ENCODE measurements at places on chromosomes 2 and 18.

- no peak for DNase-seq
Measured at GRCh38 chr2:230685178-230685577, 27.5 kb upstream of the CAB39 start.

GRCh38 chr2:46344706-46345105 lies 47.5 kb downstream of the EPAS1 start:
- DNase-seq, result no peak

- DNase-seq, result no peak
Measured at GRCh38 chr18:44130376-44130942, 550.2 kb upstream of the SETBP1 start.

DNA sequence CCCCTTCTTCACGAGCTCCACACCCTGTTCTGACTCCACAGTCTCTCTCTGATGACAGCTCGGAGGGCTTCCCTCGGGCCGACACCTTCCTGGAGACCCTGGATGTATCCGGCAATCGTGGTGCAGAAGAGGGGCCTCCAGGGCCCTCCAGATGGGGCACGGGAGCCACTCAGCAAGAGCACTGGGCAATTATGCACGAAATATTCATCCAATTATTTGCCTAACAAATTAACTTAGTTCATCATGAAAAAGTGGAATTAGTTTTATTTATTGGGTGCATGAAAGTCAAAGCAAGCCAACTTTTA lies 277.3 kb upstream of the HDAC4 start:
- no peak for DNase-seq

DNA sequence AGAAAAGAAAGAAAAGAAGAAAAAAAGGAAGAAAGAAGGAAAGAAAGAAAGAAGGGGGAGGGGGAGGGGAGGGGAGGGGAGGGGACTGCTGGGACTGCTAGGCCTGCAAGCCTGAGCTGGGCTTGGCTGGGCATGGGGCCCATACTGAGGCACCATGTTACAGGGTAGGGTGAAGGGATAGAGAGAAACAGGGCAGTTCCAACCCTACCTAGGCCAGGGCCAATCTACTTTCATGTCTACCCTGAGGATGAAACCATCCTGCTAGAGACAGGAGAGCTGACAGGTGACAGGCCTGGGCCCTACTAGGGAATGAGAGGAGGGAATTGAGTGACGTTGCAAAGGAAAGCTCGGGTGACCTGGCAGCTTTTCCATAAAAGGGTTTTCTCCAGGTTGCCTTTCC lies 41.7 kb downstream of the TEX44 start:
- DNase-seq, result no peak

GRCh38 chr2:126881591-126881990 lies 17.1 kb upstream of the TEX51 start:
- DNase-seq, result no peak

GRCh38 chr18:2606335-2606734 lies 35.0 kb downstream of the NDC80 start:
- DNase-seq, result no peak

- DNase-seq, result no peak
Measured at GRCh38 chr2:235958931-235959410, 209.2 kb downstream of the GBX2 start.

DNA sequence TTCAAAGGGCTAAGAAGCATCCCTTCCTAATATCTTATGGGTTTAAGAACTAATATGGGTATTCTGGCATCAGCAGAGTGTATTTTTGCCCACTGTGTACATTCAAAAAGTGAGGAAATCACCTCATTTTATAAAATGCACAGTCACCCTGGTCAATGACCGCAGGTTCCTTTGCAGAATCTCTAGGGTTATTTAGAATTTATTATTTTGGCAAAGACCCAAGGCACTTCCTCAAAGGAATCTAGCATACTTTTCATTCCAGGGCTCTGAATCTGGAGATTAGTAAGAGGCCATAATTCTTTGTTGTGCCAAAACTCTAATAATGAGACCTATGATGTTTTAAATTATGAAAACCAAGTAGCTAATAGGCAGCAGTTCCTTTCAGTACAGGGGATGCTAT lies 27.2 kb upstream of the CDH2 start:
- DNase-seq, result no peak

GRCh38 chr2:217248312-217248935 lies 388.6 kb upstream of the TNP1 start:
- DNase-seq, result no peak

DNA sequence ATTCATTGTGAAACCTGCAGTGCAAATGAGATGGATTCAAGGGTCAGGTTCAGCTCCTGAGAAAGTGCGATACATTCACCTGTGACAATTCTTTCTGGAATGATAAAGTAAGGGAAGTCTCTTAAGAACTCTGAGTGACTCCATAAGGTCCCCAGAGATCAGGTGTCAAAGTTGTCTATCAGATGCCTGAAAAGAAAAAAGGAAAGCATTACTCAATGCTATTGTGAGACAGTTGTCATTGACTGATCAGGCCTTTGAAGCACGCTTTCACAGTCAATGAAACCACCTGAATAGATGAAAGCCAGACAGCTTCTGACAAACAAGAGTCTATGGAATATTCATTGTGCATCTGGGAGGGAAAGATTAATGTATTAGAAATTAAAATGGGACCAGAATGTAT lies 252.7 kb upstream of the GALNT5 start:
- DNase-seq, result no peak

DNA sequence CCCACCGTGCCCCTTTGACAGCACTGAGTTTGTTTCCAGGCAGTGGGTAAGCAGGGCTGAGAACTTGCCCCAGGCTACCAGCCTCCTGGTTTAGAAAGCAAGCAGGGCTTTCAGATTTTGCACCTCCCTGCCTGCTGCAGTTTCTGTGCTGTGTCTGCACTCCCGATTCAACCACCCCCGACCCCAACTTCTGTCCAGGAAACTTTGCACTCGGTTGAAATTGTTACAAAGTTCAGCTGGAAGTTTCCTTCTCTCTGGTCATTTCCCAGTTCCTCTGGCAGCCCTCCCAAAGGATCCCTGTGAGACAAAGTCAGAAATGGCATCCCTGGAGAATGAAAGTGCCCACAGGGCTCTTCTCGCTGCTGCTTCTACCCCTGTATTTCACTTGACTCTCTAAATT lies 12.4 kb upstream of the UPP2 start:
- no peak for DNase-seq

DNA sequence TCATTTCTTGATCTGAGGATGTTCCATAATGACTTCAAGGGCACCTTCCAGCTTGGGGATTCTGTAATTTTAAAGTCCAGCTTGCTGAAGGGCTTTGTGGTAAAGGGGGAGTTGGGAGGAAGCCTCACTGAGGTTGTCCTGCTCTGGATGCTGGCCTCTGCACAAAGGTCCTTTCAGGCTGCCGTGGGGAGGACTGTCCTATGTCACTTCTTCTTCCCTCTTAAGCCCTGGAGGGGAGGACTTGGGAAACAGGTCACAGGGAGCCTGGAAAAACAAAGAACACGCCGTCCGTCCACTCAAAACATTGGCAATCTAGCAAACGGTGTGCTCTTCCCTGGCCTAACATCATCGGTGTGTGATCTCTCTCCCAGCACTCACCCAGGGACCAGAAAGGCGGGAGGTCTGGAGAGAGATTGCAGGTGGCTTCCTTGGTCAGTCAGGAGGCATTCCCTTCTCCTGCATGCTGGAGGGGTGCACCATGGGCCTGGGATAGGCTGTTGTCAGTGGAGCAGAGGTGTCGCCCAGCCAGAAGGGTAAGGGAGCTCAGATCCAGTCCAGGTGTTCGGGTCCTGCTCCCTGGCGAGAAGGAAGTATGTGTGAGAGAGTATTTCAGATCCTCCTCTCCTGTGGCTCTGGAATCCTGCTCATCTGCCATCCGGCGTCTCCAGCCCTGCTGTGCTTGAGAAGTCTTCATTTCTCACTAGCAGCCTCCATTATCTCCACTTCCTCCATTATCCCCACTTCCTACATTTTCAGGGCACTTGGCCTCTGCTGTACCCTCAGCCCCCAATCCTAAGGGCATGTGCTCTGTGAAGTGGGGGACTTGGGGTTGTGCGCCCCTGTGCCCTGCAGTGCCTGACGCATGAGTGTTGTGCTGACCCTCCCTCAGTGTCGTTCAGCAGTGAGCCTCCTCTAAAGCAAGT lies 20.1 kb downstream of the ASAP2 start:
- no peak for DNase-seq

DNA sequence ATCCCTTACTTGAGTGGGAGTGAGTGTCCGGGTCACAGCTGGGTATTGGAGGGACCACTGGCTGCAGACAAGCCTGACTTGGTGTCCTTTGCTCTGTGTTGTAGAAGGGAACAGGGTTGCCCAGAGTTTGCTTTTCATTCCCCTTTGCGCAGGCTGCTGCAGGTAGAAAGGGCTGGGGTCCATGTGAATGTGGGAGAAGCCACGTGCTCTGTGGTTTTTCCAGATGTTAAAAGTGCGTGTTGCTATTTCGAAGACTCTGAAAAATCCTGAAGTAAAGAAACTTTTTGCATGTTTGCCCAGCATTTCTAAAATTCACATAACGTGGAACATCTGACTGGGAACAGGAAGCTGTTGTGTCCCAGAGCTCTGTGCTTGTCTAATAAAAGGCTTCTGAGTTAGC lies 28.8 kb downstream of the GLI2 start:
- DNase-seq, result no peak

DNA sequence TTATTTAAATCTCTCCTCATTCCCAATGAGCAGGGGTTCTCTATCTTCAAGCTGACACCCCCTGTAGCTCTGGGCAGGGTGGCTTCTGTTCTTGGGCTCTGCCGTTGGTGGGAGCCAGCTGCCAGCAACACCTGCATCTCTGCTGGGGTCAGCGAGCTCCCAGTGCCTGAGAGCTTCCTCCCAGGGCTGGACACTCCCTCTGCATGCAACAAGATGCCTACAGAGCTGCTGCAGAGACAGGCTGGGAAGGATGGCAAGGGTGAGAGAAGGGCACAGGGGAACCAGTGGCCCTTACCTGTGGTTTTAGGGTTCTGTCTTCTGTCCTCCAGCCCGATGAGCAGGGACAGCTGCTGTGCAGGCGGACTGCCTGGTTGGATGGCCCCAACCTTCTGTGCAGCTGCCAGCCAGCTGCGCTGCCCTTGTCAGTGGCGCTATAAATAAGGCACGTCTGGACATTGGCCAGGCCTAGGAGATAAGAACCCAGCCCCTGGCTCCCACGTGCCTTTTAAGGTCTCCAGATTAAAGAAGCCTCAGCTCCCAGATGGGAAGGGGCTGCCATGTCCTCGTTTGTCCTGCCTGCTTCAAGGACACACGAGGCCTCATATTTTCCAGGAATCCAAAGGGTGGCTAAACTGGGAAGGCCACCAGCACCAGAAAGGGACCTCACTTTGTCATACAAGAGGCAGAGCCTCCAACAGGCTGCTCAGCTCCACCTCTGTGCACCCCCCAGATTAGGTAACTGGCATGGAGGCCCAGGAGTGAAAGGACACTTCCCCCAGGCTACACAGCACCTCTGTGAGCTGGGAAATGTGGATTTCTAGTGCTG lies 39.5 kb upstream of the FHL2 start:
- no peak for DNase-seq

- no peak for DNase-seq
Measured at GRCh38 chr2:2793925-2794560, 463.0 kb upstream of the MYT1L start.

GRCh38 chr2:44205169-44205568 lies 36.5 kb downstream of the PPM1B start:
- DNase-seq, result no peak

- no peak for DNase-seq
Measured at GRCh38 chr2:8573234-8573941, 108.5 kb upstream of the ID2 start.

DNA sequence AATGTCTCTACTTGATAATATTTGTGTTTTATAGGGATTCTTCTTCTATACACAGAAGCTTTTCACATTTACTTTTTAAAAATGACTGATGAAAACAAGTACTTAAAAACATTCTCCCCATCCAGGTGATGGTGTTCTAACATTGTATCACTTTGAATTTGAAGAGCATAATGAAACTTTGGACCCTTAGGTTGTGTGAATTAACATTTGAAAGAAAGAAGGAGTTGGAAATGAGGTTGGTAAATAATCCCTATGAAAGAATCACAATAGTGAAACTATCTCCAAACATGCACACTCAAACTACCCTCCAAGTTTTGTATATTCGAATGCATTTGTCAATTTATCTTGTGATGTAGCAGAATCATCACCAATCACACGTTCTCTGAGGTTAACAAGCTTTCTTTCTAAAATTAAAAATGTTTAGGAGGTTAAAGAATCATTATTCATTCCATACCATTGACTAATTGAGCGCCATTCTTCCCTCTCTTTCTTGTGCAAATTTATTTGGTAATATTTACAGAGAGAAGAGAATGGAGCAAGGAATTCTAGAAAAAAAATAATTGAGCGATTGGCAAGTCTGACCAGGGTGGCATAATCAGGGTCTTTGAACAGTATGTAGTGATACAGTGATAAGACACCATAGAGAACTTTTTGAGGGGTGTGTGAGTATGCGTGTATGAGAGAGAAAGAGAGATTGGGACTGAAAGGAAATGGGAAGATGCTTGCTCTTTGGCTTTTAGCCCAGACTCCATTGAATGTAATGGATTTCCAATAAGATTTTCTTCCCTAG lies 260.0 kb upstream of the NRXN1 start:
- DNase-seq, result no peak

- no peak for DNase-seq
Measured at GRCh38 chr2:25421289-25421688, 79.6 kb upstream of the DNMT3A start.

GRCh38 chr2:158610059-158610458 lies 153.3 kb downstream of the PKP4 start:
- DNase-seq, result no peak

- no peak for DNase-seq
Measured at GRCh38 chr2:229339618-229340017, 68.5 kb upstream of the PID1 start.

DNA sequence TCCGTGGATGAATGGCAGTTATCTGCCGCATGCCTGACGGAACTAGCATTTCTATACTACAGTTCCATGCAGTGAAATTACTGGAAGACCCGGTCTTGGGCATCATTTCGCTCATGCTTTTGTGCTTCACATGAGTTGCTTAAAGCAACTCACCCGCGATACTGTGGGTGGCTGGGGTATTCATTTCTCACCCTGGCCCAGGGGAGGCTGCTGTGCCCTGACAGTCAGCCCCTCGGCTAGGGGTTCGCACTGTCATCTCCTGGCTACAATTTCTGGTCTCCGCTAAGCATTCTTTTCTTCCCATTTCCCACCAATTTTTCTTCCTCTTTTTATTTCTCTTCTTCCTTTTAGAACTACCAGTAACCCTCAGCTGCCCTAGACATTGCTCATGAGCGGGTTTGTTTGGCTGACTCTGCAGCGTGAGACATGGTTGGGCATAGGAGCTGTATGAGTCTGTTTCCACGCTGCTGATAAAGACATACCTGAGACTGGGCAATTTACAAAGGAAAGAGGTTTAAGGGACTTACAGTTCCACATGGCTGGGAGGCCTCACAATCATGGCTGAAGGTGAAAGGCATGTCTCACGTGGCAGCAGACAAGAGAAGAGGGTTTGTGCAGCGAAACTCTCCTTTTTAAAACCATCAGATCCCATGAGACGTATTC lies 16.5 kb upstream of the CNDP2 start:
- no peak for DNase-seq

GRCh38 chr2:164786787-164787186 lies 54.8 kb downstream of the COBLL1 start:
- no peak for DNase-seq

All from GOT3 (cell line).